ENCODE measurements at places on chromosomes 2 and 18.
A peak's percentile ranks its signal among the peaks of the same experiment; 100 is the strongest.

DNA sequence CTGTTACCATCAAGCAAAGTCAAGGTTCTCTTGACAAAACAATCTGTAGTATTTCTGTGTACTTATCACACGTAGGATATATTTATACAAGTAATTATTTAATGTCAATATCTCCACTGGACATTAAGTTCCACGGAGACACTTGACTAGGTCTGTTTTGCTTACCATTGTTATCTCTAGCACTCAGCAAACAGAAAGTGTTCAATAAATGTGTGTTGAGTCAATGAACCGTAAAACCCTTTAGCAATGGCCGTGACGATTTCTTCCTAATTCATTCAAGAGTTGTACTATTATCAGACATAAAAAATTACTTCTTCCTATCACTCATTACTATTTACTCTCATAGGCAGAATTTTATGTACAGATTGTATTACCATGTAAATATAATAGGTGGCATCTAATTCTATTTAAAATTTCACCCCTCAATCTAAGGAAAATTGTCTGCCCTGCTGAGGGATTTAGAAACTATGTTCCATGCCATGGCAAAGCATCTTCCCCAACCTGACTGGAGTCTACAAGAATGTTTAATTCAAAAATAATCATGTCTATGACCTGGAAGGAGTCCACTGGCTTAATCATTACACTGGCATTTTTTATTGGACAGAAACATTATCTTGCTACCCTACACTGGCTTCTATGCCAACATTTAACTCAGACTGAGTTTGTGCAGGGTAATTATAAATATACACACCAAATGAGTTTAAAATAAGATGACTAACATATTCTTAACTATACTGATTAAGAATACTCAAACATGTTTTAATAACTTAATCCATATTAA, 301.9 kb downstream of the ZEB2 start:
- no peak for DNase-seq

DNA sequence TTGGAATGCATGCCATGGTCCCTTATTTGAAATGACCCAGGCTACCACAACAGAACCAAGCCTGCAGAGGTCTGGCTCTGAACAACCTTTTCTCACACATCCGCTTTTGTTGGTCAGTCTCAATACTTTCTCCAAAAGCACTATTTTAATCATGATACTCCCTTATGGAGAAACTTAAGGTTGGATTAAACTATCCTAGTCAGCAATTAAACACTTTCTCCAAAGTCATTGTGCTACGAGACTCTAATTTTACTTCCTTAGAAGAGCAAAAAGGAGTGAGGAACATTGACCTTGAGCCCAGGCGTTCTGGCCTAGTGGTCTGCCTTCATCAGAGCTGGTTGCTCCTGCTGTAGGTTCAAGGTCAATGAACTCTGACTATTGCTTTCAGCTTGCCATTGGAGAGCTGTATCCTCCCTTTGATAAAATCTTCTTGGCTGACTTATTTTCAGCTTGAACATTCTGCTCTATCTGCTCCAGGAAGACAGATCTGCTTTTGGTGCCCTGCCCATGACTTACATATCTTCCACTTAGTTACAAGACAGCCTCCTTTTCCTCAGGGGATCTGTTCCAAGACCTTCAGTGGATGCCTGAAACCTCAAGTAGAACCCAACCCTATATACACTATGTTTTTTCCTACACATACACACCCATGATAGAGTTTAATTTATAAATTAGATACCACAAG, 91.2 kb downstream of the NCKAP5 start:
- DNase-seq = no peak

- DNase-seq = no peak
Observed at GRCh38 chr2:229221641-229222040, 49.4 kb downstream of the PID1 start.

DNA sequence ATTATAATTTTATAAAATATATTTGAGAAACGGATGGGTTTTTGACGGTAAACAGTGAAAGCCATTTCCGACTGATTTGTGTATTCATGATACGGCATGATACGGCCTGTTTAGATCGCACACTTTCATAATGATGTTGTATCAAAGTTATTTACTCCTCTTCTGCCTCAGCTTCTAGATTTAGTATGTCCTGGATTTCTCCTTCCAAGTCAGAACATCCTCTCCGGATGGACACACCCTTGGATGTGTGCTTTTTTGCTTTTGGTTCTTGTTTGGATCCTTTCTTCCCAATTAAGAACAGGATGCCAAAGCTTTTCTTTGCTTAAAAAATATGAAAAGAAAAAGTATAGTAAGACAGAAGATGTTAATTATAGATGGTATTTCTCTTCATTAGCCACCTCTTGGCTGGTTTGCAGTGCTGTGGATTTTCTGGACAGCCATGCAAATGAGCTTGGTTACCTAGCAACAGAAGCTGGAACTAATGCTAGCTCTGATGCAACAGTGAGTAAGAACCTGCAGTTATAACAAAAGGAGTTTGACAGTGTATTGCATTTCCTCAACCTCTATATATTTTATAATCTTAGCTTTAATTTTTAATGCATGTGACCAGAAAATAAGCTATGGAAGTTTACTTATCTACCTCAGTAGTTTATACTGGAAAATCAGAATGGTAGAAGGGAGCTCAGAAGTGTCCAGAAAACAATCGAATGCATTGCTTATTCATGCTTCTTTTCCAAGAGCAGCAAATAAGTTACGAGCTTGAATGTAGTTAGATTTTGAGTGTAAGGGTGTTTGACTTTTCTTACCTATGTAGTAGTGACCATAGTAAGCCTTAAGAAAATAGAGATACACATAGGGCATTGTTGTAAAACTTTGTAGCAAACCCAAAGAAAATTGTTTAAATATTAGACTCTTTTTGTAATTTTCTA, 27.9 kb downstream of the RMND5A start:
- no peak for DNase-seq

GRCh38 chr2:40405465-40405864, 46.4 kb downstream of the SLC8A1 start:
- no peak for DNase-seq

GRCh38 chr2:85888020-85888683, 638 bp downstream of the ST3GAL5 start:
- peak; percentile 81 for DNase-seq

- DNase-seq = peak; percentile 76
Observed at GRCh38 chr2:236180831-236181453, 12.8 kb upstream of the GBX2 start.

DNA sequence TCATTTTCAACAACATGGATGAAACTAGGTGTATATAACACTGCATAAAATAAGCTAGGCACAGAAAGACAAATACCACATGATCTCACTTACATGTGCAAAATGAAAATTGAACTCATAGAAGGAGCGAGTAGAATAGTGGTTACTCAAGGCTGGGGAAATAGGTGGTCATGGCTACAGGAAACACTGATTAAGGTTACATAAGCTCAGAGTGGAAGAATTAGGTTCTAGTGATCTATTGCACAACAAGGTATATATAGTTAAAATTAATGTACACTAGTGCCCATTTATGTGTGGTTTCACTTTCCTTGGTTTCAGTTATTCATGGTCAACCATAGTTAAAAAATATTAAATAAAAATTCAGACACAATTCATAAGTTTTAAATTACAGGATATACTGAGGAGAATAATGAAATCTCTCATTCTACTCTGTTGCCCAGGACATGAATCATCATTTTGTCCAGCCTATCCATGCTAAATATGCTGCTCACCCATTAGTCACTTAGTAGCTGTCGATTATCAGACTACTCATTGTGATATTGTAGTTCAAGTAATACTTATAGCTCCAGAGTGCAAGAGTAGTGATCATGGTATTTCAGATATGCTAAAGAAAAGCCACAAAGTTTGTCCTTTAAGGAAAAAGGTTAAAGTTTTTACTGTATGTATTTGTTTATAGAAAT, 1530.9 kb upstream of the LRRTM1 start:
- no peak for DNase-seq

DNA sequence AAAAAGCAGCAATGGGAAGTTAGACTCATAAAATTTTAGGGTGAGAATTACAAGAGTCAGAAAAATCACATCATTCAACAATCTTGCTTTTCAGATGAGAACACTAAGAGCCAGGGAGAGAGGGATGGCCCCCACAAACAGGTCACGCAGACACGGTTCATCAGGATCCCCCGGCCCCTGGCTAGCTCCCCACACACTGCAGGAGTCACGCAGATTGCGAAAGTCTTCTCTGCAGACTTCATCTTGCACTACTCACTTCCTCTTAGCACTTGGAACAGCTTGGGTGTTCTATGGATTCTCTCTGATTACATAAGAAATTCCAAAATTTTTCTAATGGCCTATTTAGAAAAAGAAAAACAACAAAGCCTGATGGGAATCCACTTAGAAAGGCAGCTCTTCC, 21.6 kb upstream of the SULT1C2 start:
- DNase-seq = no peak

DNA sequence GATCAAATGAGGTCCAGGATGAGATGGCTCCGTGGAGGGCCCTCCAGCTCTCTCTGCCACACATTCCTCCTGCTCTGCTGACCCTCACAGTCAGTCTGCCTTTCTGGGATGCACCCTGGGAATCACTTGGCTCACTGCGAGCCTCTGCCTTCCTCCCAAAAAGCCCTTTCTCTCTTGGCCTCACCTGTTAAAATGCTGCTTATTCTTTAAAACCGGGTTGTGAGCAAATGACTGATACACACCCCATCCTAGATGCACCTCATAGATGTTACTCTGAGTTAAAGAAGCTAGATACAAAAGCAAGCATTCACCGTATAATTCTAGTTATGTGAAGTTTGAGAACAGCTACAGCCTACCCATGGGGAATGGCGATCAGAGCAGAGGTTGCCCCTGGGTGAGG, 167.7 kb upstream of the MYCN start:
- DNase-seq = no peak

DNA sequence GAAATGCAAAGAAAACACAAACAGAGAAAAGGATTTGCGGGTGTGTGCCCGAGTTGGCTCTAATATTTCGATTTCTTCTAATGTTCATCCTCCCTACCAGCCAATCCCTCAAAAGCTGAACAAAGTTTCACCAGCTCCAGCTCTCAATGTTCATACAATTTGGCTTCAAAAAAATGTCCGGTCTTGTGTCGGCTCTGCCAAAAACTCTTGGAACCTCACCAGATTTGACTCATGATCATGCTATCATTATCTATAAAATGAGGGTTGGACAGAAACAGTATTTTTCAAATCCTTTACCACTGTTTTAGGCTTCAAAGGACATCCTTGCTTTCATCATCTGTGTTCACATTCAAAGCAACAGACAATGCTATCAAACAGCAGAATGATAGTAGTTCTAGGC, 88.2 kb downstream of the CRACDL start:
- peak; percentile 27 for DNase-seq

DNA sequence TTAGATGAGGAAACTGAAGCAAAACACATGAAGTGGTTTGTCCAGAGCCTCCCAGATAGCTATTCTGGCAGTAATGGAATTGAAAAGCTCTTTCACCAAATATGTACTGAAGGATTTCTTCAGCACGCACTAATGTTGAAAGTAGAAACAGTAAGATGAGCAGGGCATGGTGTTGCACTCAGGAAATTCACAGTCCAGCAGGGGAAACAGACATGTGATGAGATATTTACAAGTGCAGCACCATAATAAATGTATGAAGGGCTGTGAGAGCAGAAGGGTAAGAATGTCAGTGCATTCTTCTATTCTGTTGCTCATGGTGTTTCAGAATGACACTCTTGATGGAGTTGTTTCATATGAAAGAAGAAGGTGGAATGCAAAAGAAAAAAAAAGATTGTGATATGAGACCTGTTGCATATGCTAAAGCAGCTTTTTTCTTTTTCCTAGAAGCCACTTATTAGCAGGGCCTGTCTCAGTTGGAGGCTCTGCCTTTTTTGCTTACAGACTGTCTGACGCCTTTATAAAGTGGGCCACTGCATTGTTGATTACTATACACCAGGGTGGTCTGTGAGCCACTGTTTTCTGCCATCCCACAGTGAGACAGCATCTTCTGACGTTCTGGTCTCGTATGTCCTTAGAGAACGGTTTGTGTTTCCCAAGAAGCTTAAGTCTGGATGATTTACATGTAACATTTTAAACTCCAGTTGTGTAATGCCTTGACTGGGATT, 516.9 kb downstream of the ARHGAP15 start:
- no peak for DNase-seq

DNA sequence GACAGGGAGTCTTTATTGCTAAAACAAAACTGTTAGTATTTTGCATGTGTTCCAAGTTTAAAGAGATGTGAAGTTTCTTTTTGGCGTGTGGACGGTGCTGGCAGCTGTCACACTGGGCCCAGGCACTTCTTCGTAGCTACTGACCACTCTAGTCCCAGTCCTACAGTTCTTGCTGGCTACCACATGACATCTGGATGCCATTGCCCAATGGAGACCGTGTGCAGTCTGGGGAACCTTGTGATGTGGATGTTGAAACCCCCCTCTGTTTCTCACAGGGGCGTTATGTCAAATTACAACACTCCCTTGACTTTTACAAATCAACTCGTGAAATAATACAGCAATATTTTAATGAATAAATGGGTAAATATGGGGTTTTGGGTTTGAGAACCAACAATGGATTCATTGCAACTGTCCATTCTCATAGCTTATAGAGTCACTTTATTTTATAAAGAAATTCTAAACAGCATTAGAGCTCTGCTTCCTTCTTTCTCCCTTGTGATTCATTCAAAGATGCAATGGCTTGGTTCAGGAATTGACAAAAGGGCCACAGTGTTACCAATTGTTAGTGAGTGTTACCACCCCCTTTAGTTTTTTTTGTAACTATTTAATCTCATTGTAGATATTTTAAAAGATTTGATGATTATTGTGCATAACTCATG, 1.2 kb downstream of the GPD2 start:
- DNase-seq = no peak

DNA sequence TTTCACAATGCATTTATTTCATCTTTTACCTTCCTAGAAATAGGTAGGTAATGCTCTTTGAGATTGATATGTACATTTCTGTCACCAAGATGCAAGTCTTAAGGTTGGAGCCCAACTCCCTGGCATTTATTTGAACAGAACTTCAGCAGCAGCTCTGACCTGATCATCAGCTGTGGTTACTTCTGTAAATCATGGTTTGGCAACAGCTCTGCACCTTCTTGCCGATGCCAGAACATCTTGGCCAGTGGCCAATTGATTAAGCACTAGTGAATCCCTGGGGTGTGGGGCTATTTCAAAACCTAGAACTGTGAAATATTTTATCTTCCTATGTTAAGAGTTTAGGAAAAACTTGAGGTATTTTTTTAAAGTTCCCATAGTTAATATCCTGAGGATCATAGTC, 124.8 kb upstream of the NYAP2 start:
- DNase-seq = no peak

Data from activated CD4-positive, alpha-beta T cell treated with anti-CD3 and anti-CD28 coated beads, Interleukin-2, amount 10 ng/mL, durations not matched to agents 24 days and 14 days (primary cell).